ENCODE measurements at places on chromosomes 6 and 20. TPM values are rescaled to one million over a fixed set of nuclear protein-coding genes. Genes with fewer than 3 reads are reported as not detected.

Gene BPIFB2
- total RNA-seq: not detected

Gene PSMB1
- 94.2 TPM for total RNA-seq

Gene PPIL6
- total RNA-seq: 0.52 TPM

Gene SAPCD1
- 2.7 TPM for total RNA-seq

Gene KCNK15
- not detected for total RNA-seq

Gene CD93
- 1.2 TPM for total RNA-seq
